ENCODE measurements at places on chromosomes 7 and 10.

GRCh38 chr10:86585037-86585929 lies 63.7 kb upstream of the WAPL start:
- DNase-seq: peak; percentile 38

DNA sequence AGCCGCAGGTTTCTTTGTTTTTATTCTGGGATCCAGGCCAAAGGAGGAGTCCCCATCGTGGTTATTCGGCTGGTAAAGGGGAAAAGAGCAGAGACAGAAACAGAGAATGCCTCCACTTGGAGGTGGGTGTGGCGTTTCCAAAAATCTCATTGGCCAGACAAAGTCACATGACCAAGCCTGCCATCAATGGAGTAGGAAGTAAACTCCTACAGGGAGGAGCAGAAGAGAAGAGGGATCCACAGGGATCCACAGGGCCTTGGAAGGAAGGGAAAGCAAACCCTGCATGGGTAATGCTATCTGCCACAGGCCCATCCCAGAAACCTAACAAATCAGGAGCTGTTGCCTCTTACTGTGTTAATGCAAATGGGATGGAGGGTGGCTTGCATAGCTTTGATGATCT lies 425.7 kb upstream of the GALNT17 start:
- DNase-seq: no peak

GRCh38 chr10:92691591-92692079 lies 1.9 kb downstream of the HHEX start:
- peak; percentile 79 for DNase-seq

DNA sequence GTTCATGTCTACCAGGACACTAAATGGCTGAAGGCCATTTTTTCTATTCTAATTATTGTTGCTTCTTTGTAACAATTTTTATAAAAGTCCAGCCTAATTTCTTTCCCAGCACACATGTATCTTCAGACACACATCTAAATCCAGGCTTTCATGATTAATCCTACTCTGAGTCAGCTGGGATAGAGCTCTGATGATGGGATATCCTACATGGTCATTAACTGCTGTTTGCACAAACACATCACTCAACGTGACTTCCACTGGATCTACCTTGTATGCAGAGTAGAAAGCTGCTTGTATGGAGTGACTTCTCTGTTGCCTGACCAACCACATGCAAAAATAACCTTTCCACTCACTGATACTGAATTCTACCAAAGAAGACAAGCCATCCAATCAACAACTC lies 260.9 kb downstream of the AHR start:
- DNase-seq: no peak

- no peak for DNase-seq
Observed at GRCh38 chr7:4361774-4362173, 320.3 kb upstream of the FOXK1 start.

DNA sequence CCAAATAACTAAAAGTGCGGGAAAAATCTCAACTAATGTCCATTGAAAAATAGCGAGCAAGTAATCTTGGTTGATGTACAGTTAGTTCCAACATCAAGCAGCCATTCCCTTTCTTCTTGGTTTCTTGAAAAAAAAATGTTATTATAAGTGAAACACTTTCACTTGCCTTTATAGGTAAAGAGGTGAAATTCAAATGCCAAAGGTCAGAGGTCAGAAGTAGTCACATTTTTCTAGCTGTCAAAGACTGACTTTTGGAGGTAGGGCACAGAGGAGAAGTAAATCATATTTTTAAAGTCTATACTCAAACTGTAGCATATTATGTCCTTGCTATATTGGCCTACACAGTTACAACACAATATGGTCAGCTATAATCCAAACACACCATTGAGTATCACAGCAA lies 62.3 kb downstream of the CHCHD3 start:
- DNase-seq: no peak

DNA sequence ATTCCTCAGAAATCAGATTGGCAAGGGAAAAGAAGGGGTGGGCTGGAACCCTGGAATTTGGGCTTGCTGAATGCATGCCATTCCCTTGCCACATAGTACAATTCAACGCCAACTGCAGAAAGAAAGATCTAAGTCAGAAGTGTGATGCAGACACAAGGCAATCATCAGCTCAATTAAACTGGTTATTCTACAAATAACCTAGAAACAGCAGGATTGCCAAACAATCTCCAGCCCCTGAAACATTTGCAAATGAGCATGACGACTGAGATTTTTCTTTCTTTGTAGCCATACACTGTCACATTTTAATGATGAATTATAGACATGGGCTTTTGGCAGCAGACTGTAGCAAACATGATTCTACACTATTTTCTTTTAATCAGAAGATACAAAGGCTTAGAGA lies 16.5 kb upstream of the CREB5 start:
- DNase-seq: no peak

DNA sequence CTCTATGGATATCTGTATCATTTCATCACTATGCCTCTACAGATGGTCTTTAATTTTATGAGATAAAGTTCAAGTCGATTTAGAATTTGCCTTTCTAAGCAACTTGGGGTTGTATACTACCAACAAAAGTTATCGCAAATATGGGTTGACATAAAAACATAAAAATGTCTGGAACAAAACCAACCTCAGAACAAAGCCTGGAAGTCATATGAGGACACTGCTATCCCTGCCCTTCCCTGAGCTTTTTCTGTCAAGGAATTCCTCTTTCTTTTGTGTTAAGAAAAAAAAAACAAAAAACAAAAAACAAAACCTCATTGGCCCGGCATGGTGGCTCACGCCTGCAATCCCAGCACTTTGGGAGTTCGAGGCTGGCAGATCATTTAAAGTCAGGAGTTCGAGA lies 319.3 kb downstream of the CAMK1D start:
- no peak for DNase-seq

- no peak for DNase-seq
Observed at GRCh38 chr7:27364344-27364758, 121.7 kb downstream of the EVX1 start.

DNA sequence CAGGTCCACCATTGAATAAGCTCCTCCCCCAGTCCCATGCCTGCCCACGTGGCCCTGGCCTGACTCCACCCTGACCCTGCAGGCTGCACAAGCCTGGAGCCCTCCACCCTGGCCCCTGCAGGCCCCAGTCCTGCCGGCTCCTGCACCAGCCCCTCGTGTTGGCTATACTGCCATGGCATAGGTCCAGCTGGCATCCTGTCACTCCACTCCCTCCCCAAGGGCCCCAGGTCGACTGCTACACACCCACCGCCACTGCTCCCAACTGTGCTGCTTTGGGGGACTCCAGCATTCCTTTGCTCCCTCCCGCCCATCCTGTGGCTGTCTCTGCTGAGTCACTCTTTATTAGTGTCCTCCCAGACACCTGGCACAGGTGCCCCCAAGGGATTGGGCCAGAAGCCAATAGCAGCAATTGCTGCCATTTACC lies 32.4 kb upstream of the HSPA12A start:
- no peak for DNase-seq

DNA sequence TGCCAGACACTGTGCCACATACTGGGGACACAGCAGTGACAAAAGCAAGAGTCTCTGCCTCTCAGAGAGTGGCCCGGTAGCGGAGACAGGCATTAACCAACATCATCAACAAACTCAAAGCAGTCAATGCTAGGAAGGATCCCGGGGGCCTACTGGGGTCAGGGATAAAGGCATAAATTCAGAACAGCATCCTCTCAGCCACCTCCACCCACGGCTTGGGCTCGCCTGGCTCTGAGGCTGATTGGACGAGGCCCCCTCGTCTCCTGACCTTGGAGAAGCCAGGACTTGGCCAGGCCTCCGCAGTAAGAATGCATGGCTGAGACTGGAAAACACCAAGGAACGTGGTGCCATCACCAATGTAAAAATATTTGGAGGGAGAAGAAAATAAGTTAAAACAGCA lies 102.1 kb downstream of the ARHGAP22 start:
- DNase-seq: no peak

DNA sequence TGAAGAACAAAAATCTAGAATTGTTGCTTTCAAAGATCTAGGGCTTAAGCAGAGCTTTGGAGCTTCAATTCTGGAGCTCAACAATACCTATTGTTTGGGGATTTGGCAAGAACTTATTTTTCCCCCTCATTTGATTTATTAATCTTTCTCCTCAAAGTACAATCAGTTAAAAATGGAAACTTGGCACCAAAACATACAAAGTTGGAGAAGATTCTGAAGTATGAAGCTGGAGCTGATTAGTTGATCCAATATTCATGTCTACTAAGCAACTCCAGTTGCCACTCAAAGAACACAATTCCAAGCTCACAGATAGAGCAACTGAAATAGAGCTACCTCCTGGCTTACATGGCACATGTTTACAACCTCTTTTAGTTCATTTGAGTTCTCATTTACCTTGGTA lies 3.8 kb downstream of the FAM13C start:
- DNase-seq: no peak

DNA sequence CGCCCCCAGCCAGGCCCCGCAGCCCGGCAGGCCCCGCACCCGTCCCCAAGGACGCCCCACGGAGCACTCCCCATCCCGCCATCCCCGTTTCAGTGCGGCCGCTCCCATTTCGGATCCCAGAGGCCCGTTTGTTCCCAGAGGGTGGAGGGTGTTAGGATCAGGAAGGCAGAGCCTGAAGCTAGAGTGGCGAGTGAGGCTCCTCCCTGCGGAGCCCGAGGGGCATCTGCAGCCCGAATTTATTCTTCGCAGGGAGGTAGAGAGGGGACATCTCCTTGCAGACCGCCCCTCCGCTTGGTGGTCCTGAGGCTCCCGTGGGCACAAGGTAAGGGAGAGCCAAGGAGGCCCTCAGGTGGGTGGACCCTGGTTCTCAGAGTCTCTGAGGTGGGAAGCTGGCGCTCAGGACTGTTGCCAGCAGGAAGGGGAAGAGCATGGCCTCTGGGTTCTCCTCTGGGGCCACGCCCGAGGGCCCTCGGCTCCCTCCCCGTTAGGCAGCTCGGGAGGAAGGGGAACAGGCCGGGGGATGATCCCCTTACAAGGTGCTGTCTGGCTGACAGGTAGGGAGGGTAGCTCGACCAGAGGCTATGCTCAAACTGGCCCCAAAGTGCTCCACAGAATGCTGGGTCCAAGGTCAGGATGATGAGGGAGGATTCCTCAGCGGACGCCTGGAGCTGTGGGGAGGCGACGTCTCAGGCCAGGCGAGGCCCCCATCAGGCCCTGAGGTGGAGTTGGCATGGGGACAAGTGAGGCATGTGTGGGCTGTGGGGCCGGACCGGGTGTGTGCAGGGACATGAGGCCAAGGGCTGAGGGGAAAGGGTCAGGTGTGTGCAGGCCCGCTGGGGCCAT lies 17.4 kb downstream of the POLL start:
- no peak for DNase-seq

GRCh38 chr10:98258683-98259454 lies 9.1 kb downstream of the LOXL4 start:
- no peak for DNase-seq

- no peak for DNase-seq
Observed at GRCh38 chr10:72315611-72316385, 38.9 kb downstream of the DNAJB12 start.

GRCh38 chr7:27971171-27971812 lies 209.3 kb downstream of the JAZF1 start:
- no peak for DNase-seq

DNA sequence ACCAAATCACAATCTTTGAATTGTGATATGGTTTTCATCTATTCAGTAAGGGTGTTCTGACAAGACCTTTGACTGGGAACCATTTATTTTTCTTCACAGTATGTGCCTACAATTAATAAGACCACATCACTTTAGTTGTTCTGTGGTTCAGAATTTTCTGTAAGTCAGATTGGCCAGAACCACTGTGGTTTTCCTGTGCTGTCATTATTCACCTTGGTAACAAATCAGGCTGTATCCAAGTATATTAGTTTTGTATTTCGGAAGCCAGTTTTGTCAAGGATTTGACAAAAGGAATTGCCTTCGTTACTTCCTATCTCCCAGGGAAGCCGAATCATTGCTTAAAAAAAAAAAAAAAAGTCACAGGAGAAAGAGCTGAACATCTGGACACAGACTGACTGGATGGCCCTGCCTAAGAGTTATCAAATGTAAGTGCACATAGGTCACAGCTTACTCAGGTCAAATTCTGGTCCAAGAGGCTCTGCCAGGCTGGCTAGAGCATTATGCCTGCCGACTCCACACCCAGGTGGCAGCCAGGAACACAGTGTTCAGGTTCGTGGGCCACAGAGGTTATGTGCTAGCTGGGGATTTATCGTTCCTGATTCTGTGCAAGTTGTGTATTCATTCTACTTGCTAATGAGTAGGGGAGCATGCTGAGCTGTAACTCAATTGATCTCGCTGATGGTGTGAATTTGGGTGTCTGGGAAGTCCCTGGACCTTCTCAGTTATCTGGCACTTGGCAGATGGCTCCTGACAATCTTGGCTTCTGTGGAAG lies 175.3 kb downstream of the JAZF1 start:
- DNase-seq: no peak

- peak; percentile 72 for DNase-seq
Observed at GRCh38 chr7:55365205-55365674, at the start of gene LANCL2. LANCL2 (plus strand) TSS chr7:55365337; CDS start chr7:55366026, 689 bp downstream.

DNA sequence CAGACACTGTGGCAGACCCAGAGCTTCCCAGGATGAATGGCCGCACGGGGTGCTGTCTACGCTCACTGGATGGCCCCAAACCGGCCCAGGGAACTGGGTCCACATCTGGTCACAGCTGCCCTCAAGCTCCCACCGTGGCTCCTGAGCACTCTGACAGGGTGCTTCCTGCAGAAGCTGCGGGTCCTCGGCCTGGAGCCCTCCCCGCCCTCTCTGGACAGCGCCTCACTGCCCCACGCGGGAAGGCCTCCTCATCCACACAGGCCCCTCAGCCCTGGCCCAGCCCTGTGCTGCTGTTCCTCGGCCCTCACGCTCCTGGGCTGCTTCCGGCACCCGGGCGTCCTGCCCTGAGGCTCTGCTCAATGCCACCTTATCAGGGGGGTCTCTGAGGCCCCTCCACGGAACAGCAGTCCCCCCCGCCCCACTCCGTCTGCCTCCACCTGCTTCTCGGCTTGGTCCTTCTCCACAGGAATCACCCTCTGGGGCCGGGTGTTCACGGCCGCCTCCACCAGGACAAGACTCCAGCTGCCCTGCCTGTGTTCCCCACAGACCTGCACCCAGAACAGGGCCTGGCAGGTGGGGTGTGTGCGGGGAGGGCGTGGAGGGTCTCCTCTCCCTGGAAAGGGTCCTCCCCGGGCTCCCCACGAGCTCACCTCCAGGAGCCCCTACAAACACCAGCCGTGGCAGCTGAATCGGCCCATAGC lies 75.4 kb upstream of the PDGFA start:
- DNase-seq: no peak

DNA sequence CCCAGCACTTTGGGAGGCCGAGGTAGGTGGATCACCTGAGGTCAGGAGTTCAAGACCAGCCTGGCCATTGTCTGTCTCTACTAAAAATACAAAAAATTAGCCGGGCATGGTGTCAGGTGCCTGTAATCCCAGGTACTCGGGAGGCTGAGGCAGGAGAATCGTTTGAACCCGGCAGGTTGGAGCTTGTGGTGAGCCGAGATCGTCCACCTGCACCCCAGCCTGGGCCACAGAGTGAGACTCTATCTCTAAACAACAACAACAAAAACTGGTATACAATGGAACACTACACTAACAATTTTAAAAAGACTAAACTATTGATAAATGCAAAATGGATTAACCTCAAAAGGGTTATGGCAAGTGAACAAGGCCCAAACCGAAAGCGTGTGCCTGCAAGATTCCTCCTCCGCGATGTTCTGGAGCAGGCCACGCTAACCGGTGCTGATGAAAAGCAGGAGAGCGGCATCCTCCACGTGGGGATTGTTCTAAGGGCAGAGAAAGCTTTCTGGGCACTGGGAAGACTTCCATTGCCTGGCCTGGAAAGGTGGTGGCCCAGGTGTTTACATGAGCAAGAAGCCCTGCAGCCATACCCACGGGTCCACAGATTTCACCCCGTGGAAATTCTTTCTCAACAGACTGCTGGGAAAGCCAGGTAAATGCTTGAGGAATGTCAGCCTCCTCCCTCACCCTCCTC lies 53.8 kb downstream of the PDGFA start:
- no peak for DNase-seq
